ENCODE measurements at places on chromosomes 12 and 14.

- no peak for DNase-seq
Observed at GRCh38 chr14:54778618-54779345, 123.8 kb downstream of the GCH1 start.

DNA sequence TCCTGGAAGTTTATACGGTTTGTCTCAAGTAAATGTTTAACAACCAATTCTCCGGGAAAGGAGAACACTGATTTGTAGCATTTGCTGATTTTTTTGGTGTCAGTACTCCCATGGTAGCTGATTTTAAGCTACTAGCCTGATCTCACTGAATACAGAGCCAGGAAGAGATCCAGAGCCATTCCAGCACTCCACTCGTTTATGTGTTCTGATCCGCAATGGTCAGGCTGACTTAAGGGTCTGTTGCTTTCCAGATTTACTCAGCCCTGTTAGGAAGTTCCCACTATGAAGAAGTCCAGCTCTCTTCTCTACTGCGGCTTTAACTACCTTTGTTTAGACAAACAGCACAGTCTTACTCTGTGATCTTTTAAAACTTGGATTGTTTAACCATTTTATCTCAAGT is 38.0 kb upstream of the NID2 start:
- no peak for DNase-seq

GRCh38 chr12:31950088-31950487 is 9.1 kb upstream of the RESF1 start:
- no peak for DNase-seq

DNA sequence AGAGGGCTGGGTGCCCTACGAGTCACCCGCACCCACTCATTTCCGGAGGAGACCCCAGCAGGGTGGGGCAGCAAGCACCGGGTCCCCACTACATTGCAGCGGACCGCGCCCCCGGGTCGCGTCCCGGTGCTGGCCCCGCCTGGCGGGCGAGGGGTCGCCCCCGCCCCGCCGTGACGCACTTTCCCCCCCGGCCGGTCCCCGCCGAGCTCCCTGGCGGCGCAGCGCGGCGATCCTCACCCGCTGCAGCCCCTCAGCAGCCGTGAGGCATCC is 106.1 kb downstream of the PRICKLE1 start:
- DNase-seq, result peak; percentile 39

DNA sequence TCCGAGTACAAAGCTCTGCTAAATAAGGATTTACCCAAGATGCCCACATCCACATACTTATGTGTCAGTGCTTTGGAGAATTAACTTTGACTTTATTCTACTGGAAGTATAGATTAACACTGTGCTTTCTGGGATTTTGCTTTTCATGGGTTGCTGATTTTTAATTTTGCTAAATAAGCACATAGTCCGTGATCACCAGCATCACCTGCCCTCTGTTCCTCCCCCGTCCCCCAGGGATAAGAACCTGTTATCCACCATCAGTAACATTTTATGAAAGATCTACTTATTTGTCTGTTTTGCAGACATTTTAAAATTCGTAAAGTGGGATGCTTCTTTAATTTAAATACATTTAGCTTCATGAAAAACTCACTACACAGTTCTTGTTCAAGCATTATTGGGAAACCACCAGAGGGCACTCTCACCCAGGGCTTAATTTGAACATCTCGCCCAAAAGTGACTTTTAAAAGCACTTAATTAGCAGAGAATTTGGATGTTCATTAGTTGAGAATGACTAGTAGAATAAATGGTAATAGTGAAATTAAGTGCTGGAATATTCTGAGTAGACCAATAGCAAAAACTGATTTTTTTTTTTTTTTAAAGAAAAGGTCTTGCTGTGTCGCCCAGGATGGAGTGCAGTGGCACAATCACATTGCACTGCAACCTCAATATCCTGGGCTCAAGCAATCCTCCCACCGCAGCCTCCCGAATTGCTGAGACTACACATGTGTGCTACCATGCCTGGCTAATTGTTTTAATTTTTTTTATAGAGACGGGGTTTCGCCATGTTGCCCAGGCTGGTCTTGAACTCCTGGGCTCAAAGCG is 35.7 kb downstream of the MRPL42 start:
- DNase-seq, result peak; percentile 54

- no peak for DNase-seq
Observed at GRCh38 chr14:47606566-47606965, 68.8 kb downstream of the MDGA2 start.

- DNase-seq, result no peak
Observed at GRCh38 chr12:4555804-4556203, 6.2 kb upstream of the DYRK4 start.

DNA sequence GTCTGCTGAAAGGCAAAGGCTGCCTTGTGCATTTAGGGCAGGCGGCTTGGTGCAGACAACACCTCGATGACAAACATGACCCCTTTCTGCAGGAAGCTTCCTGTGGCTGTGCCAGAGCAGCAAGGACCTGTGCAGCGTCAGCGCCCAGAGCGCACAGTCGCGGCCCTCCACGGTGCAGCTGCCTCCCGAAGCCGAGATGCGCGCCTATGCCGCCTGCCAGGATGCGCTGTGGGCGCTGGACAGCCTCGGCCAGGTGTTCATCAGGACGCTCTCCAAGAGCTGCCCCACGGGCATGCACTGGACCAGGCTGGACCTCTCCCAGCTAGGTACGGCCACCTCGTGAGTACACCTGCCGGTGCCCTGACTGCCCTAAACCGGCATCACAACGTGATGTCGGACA is 57.3 kb downstream of the ANKRD9 start:
- no peak for DNase-seq

- DNase-seq, result no peak
Observed at GRCh38 chr12:53674977-53675700, 744 bp downstream of the ATP5MC2 start.

Measured in caudate nucleus (tissue), 63 donors.